ENCODE measurements at places on chromosomes 11 and 22. TPM values are rescaled to one million over a fixed set of nuclear protein-coding genes. Genes with fewer than 3 reads are reported as not detected.

Gene OR52N1
- not detected for total RNA-seq

Gene MYEOV
- not detected for total RNA-seq

Gene DDI1
- not detected for total RNA-seq

Gene SPI1
- 12.9 TPM for total RNA-seq

Gene MSANTD2
- 19.4 TPM for total RNA-seq

Gene PTPN5
- total RNA-seq = 0.68 TPM

Gene PPFIA1
- total RNA-seq = 47.8 TPM

Gene ZNRF3
- total RNA-seq = 11.1 TPM

Gene RAPSN
- 0.23 TPM for total RNA-seq

Gene PGGHG
- 12.4 TPM for total RNA-seq

Gene MS4A3
- total RNA-seq = not detected

Gene SLC17A6
- not detected for total RNA-seq

Gene PSMA1
- 67.1 TPM for total RNA-seq

Gene LPXN
- total RNA-seq = 7.7 TPM

Gene LRRC10B
- 3.0 TPM for total RNA-seq

Gene MUC5AC
- 0.03 TPM for total RNA-seq

Gene DAGLA
- total RNA-seq = 1.4 TPM

Gene CARD16
- 9.3 TPM for total RNA-seq

Gene NPTXR
- 15.4 TPM for total RNA-seq

Gene MFNG
- total RNA-seq = 11.1 TPM

Gene SRRD
- 25.2 TPM for total RNA-seq

Gene FXYD2
- total RNA-seq = 14.7 TPM

Gene BTBD18
- not detected for total RNA-seq

Gene FZD4
- 24.8 TPM for total RNA-seq

Gene MRE11
- total RNA-seq = 21.4 TPM

Gene DEUP1
- total RNA-seq = 0.70 TPM

Gene STX3
- total RNA-seq = 20.5 TPM

Gene SNX32
- 3.0 TPM for total RNA-seq

Gene ACCS
- 26.4 TPM for total RNA-seq

Gene DEPDC7
- total RNA-seq = 1.6 TPM

Gene PDE2A
- total RNA-seq = 11.2 TPM

Gene GRIA4
- 0.27 TPM for total RNA-seq

Gene POLR2L
- 58.7 TPM for total RNA-seq

Gene CAT
- total RNA-seq = 89.7 TPM
